ENCODE measurements at places on chromosomes 2 and 18. TPM values are rescaled to one million over a fixed set of nuclear protein-coding genes. Genes with fewer than 3 reads are reported as not detected.

The DSG2 gene
- 42.0 TPM for total RNA-seq

The CHRND gene
- total RNA-seq = not detected

The LCT gene
- total RNA-seq = 12.3 TPM

The COL4A4 gene
- total RNA-seq = not detected

The NEUROD1 gene
- 0.92 TPM for total RNA-seq

The EN1 gene
- not detected for total RNA-seq

The NPPC gene
- total RNA-seq = not detected

- no peaks in the 10 kb centered on the region for H3K27me3 ChIP-seq
- H3K27ac ChIP-seq = no peak overlapping the region
- no peak overlapping the region for H3K4me3 ChIP-seq
- DNase-seq = no peak
- H3K4me1 ChIP-seq = peaks cover 7% of the 10 kb centered on the region
These were observed 12.5 kb upstream of the CHAC2 start for GRCh38 chr2:53755121-53755520.

- peaks cover 11% of the 10 kb centered on the region for H3K36me3 ChIP-seq
- no peaks in the 10 kb centered on the region for H3K4me1 ChIP-seq
- no peak overlapping the region for H3K4me3 ChIP-seq
- no peak overlapping the region for H3K27ac ChIP-seq
- DNase-seq = no peak
These were observed 80.4 kb downstream of the STK39 start for GRCh38 chr2:168166902-168167510.

DNA sequence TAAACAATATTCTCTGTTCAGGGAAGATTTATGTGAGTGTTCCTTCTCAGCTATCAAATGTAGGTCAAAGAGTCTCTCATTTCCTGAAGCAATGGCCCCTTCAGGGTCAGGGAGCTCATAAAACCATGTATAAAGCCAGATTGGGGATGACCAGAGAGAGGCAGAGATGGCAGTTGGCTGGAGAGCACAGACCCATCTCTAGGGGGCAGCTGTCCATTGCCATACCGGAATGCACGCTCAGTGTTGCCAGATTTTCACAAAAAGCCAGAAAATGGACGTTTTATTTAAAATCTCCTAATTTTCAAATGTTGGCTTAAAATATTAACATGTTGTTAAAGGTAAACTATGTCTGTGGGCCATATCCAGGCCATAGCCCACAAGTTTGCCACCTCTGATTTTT is 1920.7 kb upstream of the CELF4 start:
- H3K36me3 ChIP-seq = no peaks in the 10 kb centered on the region
- no peak overlapping the region for H3K27ac ChIP-seq
- no peak overlapping the region for H3K4me3 ChIP-seq
- DNase-seq = no peak
- no peaks in the 10 kb centered on the region for H3K27me3 ChIP-seq

DNA sequence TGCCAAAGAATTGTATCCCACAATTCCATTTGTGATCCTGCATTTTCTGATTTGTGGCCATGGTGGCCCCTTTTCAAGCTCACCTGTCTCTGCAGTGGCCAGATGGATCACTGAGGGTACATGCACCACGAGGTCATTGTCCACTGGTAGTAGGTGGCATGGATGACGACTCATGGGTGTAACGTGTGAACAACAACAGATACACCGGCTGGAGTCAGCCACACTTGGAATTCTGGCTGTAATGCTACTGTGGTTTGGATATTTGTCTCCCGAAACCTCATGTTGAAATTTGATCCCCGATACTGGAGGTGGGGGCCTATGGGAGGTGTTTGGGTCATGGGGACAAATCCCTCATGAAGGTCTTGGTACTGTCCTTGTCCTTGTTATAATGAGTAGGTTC is 102.2 kb upstream of the TAF1B start:
- H3K4me3 ChIP-seq = no peak overlapping the region
- no peaks in the 10 kb centered on the region for H3K27me3 ChIP-seq
- no peak overlapping the region for H3K27ac ChIP-seq

DNA sequence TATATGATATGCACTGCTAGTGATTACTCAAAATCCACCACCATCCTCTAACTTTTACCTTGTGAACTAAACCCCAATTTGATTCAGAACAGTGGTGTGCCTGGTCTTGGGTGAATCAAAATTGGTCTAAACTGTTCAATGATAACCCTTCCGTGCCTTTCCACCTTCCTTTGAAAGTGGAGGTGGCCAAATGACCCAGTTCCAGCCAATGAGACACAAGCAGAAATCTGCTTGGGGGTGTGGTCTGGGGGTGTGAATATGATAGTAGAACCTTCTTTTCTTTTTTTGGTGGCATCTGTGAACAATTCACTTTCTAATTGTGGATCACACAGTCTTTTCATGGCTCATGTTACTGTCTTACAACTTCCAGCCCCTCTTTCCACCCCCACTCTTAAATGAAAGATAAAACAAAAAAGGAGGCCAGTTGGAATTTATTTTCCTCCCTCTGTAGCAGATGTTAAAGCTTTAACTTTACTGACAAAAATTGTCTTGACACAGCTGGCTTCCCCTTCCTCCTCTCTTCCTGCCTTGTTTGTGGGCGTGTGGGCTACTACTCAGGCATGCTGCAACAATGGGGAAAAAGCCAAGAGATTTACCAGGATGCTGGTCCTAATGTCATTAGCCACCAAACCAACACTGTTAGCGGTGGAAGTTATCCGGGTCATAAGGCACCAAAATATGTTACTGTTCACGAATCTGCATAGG is 58.8 kb upstream of the ANKRD44 start:
- H3K27me3 ChIP-seq = no peaks in the 10 kb centered on the region
- no peaks in the 10 kb centered on the region for H3K36me3 ChIP-seq
- DNase-seq = peak; percentile 22
- H3K4me1 ChIP-seq = peaks cover 10% of the 10 kb centered on the region
- no peak overlapping the region for H3K4me3 ChIP-seq

- H3K27me3 ChIP-seq = no peaks in the 10 kb centered on the region
- no peak for DNase-seq
- H3K36me3 ChIP-seq = no peaks in the 10 kb centered on the region
These were observed 495.8 kb downstream of the NRXN1 start for GRCh38 chr2:50535971-50536759.

The AQP4 gene
- 9.3 TPM for total RNA-seq

GRCh38 chr18:78639006-78639950 is 340.3 kb upstream of the SALL3 start:
- no peak for DNase-seq
- no peak overlapping the region for H3K27ac ChIP-seq
- H3K4me1 ChIP-seq = no peaks in the 10 kb centered on the region
- H3K36me3 ChIP-seq = no peaks in the 10 kb centered on the region
- H3K4me3 ChIP-seq = no peak overlapping the region

- no peak for DNase-seq
- no peak overlapping the region for H3K27ac ChIP-seq
- H3K4me3 ChIP-seq = no peak overlapping the region
- peaks cover 10% of the 10 kb centered on the region for H3K4me1 ChIP-seq
- no peaks in the 10 kb centered on the region for H3K27me3 ChIP-seq
These were observed 4.3 kb downstream of the DBI start for GRCh38 chr2:119371111-119371510.

DNA sequence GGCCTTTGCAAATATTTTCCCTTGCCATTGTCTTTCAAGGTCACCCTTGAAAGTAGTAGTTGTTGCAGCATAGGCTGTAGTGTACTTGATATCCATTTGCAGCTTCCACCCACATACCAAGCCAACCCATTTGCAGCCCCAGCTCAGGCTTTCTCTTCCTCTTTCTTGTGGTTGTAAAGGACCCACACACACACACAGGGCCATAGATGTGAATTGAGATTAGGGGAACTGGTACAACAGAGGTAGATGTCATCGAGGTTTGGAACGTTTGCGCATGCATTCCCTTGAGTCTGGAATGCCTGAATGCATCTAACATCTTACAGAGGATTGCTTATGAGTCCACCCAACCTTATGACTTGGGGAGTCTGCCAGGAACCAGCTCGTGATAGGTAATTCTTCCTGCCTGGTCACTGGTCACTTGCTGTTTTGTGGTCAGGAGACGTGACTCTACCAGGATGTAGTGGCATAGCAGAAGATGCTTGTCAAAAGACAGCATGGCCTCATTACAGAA is 91.9 kb downstream of the MRPS9 start:
- peaks cover 9% of the 10 kb centered on the region for H3K27me3 ChIP-seq
- no peaks in the 10 kb centered on the region for H3K36me3 ChIP-seq
- no peaks in the 10 kb centered on the region for H3K4me1 ChIP-seq
- H3K27ac ChIP-seq = no peak overlapping the region

- peaks cover 7% of the 10 kb centered on the region for H3K27me3 ChIP-seq
- no peak for DNase-seq
- H3K4me3 ChIP-seq = no peak overlapping the region
- H3K4me1 ChIP-seq = peaks cover 12% of the 10 kb centered on the region
- no peaks in the 10 kb centered on the region for H3K36me3 ChIP-seq
- H3K27ac ChIP-seq = no peak overlapping the region
These were observed 1.2 kb upstream of the GRB14 start for GRCh38 chr2:164622338-164623106.

GRCh38 chr18:33577685-33578517 is at the start of gene ASXL3:
Gene ASXL3 (plus strand): TSS chr18:33578219. CDS start chr18:33578632, 413 bp downstream.
- H3K27me3 ChIP-seq = peaks cover 13% of the 10 kb centered on the region
- H3K4me1 ChIP-seq = peaks cover 3% of the 10 kb centered on the region
- peak within 1 kb of the TSS; percentile 93 for H3K27ac ChIP-seq
- peak within 1 kb of the TSS; percentile 70 for H3K4me3 ChIP-seq

GRCh38 chr2:195437521-195437920 is 219.5 kb upstream of the SLC39A10 start:
- H3K27me3 ChIP-seq = no peaks in the 10 kb centered on the region
- no peak overlapping the region for H3K4me3 ChIP-seq
- no peak for DNase-seq
- no peak overlapping the region for H3K27ac ChIP-seq

GRCh38 chr2:121197369-121198091 is 87.5 kb downstream of the TFCP2L1 start:
- no peak overlapping the region for H3K4me3 ChIP-seq
- no peaks in the 10 kb centered on the region for H3K27me3 ChIP-seq
- H3K36me3 ChIP-seq = no peaks in the 10 kb centered on the region
- peak; percentile 60 for DNase-seq
- H3K27ac ChIP-seq = peak overlapping the region; percentile 90
- H3K4me1 ChIP-seq = peaks cover 39% of the 10 kb centered on the region

The EFHD1 gene
- 7.0 TPM for total RNA-seq
